Stimulated activated CD4-positive, alpha-beta T cell treated with anti-CD3 and anti-CD28 coated beads, Interleukin-2, amount 100 ng/mL, for 24 hours (primary cell): ENCODE measurements at places on chromosomes 12 and 14.

- DNase-seq = no peak
Observed at GRCh38 chr14:105499256-105500035, 8.4 kb downstream of the TEDC1 start.

- DNase-seq = no peak
Observed at GRCh38 chr12:15276088-15276698, 46.1 kb upstream of the PTPRO start.

GRCh38 chr14:84090837-84091236 is 1439.1 kb upstream of the FLRT2 start:
- no peak for DNase-seq

DNA sequence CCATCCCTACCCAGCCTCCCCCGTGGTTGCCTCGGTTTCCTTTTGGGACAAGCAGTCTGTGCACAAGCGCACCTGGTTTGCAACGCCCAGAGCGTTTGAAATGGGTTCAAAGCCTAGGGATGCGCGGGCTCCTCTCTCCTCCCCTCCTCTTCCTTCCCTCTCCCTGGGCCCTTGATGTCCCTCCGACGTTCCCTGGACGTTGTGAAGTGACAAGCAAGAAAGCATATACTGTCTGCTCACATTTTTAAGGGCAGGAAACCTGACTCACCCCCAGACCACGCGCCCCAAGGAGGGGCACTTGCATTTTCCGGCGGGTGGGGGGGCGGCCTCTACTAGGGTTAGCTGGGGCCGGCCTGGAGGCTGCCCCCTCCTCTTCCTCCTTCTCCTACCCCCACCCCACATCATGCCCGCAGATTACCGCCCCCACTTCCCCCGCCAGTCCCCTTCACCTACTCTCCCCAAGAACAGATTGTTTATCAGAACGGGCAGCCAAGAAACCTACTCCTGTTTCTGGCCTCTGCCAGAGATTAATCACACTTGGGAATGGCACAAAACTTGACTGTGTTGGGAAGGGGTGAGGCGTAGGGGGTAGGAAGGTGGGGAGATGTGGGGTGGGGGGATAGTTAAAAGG is 9.5 kb upstream of the IRF2BPL start:
- DNase-seq = peak; percentile 61

DNA sequence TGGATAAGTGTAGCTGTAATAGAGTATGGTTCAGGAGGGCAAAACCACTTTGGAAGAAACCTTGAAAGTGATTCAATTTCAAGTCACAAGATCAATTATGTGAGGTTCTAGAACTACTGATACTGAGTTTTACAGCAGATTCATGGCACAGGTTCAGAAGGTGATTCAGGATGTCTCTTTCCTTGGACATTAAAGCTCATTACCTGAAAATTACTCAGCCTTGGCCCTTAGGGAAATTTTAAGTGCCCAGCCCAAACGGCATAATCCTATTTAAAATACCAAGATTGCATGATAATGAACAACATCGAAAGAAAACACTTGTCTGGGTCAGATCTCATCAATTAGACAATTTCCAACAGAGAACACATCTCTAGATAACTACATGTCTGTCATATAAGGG is 70.2 kb upstream of the SLC38A2 start:
- no peak for DNase-seq

DNA sequence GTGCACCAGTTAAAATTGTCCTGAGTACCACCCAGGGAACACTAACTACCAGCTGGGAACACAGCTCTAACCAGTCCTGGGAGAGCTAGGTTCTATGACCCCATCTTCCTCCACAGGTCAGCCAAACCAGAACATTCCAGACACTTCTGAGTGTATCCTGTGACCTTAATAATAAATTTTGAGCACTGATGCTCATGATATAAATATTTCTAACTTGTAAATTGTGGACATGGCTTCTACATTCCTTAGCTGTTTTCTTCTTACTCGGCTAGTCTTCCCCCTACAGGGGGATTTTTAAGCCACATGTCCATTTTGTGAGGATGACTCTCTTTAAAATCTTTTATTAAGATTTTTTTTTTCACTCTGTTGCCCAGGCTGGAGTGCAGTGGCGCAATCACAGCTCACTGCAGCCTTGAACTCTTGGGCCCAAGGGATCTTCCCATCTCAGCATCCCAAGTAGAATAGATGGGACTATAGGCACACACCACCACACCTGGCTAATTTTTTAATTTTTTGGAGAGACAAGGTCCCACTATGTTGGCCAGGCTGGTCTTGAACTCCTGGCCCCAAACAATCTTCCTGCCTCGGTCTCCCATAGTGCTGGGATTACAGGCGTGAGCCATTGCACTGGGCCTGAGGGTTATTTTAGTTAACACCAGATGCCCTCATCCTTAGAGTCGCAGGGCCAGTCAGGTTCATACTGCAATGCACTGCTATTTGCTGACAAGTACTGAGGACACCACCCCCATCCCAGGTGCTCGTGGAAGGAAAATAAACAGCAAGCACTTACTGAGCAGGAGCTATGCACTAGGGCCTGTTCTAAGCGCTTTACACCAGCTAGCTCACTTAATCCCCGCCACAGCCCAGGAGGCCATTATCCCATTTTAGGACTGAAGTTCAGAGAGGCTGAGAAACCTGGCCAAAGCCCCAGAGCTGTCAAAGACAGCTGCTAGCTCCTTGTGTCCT is 142.6 kb upstream of the NCOR2 start:
- DNase-seq = no peak

- DNase-seq = no peak
Observed at GRCh38 chr12:26838888-26839416, 6.0 kb upstream of the ITPR2 start.

GRCh38 chr14:86481104-86481503 is 951.2 kb downstream of the FLRT2 start:
- no peak for DNase-seq

- DNase-seq = no peak
Observed at GRCh38 chr12:50185301-50185895, 18.2 kb upstream of the CERS5 start.

DNA sequence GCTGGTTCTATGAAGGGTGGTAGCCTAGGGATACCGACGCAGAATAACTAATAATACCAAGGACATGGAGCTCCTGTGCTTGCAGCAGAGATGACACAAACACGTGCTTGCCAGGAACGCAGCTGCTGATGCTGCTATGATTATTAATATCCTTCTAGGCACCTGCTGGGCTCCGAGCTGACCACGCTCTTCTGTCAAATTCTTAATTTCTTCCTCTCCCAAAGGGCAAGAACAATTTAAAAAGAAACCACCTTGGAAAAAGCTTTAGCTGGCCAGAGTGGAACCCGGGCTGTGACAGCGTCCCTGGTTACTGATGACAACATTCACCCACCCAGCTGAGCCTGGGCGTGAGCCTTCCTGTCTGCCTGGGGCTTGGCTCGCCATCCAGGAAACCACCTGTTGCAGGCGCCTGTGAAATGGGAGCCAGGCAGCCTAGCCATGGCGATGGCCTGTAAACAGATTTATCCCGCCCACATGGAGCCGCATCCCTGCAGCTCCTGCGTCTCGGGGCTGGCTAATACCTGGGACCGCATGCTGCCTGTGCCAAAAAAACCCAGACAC is 28.8 kb downstream of the CLMN start:
- DNase-seq = no peak

- peak; percentile 95 for DNase-seq
Observed at GRCh38 chr14:91573894-91574837, 64.1 kb upstream of the PPP4R3A start.

DNA sequence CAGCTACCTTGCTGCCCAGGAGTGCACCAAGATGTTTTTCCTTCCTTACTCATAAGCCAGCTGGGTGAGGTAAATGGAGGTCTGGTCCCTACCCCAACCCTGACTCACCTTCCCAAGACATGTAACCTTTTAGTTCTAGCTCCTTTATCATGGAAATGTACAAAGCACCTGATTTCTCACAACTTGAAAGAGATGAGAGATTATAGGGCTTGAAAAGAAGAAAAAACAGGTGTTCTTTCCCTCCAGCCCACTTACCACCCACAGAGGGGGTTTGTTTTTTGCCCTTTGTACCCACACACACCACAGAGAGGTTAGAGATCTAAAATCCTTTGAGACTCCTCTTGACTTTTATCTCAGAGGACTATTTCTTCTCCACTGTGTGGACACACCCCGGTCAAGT is 21.1 kb downstream of the PLXNC1 start:
- DNase-seq = no peak

DNA sequence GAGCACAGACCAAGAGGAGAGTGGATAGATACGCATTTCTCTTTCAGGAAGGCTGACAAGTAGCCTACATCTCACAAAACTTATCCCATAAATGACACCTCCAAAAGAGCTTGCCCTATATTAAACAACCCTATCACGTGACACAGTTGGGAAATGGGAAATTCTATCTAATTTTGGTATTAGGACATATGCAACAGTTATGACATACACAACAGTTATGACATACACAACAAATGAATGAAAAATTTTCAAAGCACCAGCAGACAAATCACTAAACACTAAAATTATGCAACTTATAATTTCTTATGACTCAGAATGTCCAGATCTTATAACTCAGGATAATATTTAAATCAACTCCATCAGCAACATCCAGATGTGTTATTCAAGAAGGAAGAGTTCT is 54.1 kb downstream of the DUSP16 start:
- no peak for DNase-seq

GRCh38 chr12:67774983-67775587 is 126.5 kb downstream of the DYRK2 start:
- DNase-seq = no peak

GRCh38 chr14:85619851-85620250 is 89.9 kb downstream of the FLRT2 start:
- DNase-seq = no peak

- no peak for DNase-seq
Observed at GRCh38 chr12:109461049-109461845, 15.9 kb downstream of the KCTD10 start.

GRCh38 chr12:66915306-66915904 is 236.5 kb upstream of the GRIP1 start:
- DNase-seq = no peak

DNA sequence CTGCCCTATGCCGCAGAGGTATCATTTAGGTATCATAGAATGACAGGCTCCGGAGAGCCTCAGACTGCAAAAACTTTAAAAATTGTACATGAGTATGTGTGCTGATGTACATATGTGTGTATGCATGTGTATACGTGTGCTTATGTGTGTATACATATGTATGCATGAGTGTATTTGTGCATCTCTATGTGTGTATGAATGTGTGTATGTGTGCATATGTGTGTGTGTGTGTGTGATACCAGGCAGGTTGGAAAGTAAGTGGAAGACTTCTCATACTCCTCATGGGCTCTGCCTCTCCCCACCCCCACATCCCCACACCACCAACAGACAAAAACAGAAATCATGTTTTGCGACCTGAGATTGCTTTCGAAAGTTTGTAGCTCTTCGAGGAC is 621 bp upstream of the TMEM117 start:
- DNase-seq = peak; percentile 20
